ENCODE measurements at places on chromosomes 12 and 14.
A peak's percentile ranks its signal among the peaks of the same experiment; 100 is the strongest.

DNA sequence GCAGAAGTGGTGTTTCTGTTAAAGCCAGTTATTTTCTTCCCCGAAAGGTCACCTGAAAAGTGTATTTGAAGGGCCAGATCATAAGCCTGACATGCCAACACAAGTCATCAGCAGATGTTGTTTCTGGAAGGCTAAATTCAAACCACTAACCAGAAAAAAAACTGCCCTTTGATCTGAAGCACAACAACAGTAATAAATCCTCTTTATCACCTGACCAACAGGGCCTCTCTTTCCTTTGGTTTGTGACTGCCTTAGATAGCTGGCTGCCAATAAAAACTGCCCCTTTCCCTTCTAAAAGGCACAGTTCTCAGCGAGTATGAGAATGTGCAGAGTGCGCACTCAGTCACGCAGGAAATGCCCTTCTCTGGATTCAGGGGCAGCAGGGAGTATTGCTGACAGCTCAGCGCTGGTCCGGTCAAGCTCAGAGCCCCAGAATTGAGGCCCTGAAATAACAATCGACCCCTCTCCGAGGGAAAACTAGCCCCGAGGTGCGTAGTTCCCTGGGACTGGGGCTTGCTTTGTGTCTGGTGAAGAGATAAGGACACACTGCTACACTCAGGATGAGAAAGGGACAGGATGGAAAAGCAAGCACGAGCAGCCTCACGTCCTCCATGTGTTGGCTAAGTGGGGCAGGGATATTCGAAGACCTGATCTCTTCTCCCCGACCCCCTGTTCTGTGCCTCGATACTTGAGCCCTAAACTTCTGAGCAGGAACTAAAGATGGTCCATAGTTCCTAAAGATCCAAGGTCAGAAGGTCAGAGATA is 184.2 kb upstream of the GZMB start:
- DNase-seq = no peak

GRCh38 chr12:53480491-53481442 is 18.5 kb downstream of the MAP3K12 start:
- DNase-seq = no peak

DNA sequence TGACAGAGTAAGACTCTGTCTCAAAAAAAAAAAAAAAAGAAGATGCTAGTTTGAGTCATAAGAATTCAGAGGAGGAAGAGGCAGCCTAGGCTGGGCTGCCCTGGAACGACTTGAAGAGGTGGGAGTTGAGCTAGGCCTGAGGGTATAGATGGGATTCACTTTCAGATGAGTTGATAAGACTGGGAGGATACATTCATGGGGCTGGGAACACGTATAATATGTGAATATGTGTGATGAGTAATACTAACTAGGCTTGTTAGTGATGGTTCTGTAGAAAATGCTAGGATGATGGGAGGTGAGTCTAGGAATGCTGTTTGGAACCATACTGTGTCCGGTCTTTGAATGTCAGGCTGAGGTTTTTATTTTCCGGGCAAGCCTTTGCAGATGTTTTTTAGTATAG is 9.0 kb downstream of the PLEKHA5 start:
- DNase-seq = peak; percentile 66

- DNase-seq = no peak
Measured at GRCh38 chr14:102333390-102333789, 13.8 kb downstream of the ZNF839 start.

- DNase-seq = no peak
Measured at GRCh38 chr14:100442498-100443490, 119.7 kb downstream of the SLC25A47 start.

GRCh38 chr14:25371068-25371467 is 321.1 kb upstream of the STXBP6 start:
- DNase-seq = no peak

Measured in BJ (cell line).